Esophagus squamous epithelium (tissue), 5 donors: ENCODE measurements at places on chromosomes 16 and 17.

GRCh38 chr16:83037102-83037501 is 410.3 kb downstream of the CDH13 start:
- no peak for DNase-seq

- no peak for DNase-seq
Measured at GRCh38 chr17:35981908-35982330, 622 bp upstream of the CCL16 start.

GRCh38 chr16:87326151-87326571 is 9.0 kb upstream of the C16orf95 start:
- no peak for DNase-seq

- no peak for DNase-seq
Measured at GRCh38 chr17:2023692-2024571, 1.2 kb downstream of the RTN4RL1 start.

GRCh38 chr16:73543331-73543969 is 495.5 kb upstream of the ZFHX3 start:
- DNase-seq, result no peak

- no peak for DNase-seq
Measured at GRCh38 chr16:54286090-54286365, 559 bp downstream of the IRX3 start.

DNA sequence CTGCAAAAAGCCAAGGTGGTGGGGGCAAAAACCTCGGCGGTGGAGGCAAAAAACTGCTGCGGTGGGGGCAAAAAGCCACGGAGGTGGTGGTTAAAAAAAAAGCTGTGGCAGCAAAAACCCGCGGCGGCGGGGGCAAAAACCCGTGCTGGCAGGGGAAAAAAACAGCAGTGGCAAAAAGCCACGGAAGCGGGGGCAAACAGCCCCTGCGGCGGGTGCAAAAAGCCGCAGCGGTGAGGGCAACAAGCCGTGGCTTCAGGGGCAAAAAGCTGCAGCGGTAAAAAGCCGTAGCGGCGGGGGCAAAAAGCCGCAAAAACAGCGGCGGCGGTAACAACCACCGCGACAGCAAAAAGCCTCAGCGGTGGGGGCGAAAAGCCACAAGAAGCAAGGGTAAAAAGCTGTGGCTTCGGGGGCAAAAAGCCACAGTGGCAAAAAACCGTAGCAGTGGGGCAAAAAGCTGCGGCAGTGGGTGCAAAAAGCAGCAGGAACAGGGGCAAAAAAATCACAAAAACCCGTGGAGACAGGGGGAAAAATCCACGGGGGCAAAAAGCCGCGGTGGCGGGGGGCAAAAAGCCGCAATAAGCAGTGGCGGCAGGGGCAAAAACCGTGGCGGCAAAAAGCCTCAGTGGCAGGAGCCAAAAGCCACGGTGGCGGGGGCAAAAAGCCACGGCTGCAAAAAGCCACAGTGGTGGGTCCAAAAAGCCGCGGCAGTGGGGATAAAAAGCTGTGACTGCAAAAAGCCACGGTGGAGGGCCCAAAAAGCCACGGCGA is 193.7 kb downstream of the SHCBP1 start:
- DNase-seq, result no peak

GRCh38 chr16:8776129-8776584 is 21.3 kb downstream of the TMEM186 start:
- DNase-seq, result no peak

DNA sequence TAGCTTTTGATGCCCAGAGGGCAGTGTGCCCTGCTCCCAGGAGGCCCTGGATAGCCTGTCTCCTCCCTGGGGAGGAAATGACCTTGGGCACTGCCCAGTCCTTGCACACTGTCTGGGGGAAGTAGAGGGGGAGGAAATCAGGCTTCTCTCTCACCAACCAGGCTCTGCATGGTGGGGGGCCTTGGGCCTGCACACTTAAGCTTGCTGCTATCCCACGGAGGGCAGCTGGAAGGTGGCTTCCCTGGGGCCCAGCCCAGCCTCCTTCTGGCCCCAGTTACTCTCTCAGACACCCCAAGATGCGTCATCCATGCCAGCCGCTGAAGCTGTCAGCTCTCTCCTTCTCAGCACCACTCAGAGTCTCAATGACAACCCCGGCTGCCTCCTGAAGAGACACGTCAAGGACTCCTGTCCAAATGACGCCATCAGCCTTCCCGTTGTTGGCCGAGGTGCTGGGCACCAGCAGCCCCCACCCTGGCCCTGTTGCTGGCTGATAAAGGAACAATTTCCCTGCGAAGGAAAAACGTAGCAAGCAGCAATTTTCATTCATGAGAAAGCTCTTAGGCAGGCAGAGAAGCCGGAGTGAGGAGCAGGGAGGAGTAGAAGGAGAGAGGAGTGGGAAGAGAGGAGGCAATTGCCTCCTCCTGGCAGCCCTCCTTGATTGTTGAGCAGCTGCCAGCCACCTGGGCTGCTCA is 95.5 kb downstream of the SDK2 start:
- no peak for DNase-seq

DNA sequence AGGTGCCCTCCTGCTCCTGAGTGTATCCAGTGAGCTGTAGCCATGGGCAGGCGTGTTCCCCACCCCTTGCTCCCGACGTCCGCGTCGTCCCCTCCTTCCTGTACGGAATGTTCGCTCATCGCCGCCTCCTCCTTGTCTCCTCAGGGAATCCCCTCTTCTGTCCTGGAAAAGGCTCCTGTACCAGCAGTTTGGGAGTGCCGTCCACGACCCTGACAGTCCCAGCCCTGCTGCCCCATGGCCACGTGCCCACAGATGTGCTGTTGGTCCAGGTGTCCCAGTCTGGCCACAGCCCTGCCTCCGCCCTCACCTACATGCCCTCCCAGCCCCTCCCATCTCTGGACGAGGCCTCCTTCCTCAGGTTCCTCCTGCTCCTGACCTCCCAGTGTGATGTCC is 30.2 kb downstream of the OR1D5 start:
- DNase-seq, result no peak

DNA sequence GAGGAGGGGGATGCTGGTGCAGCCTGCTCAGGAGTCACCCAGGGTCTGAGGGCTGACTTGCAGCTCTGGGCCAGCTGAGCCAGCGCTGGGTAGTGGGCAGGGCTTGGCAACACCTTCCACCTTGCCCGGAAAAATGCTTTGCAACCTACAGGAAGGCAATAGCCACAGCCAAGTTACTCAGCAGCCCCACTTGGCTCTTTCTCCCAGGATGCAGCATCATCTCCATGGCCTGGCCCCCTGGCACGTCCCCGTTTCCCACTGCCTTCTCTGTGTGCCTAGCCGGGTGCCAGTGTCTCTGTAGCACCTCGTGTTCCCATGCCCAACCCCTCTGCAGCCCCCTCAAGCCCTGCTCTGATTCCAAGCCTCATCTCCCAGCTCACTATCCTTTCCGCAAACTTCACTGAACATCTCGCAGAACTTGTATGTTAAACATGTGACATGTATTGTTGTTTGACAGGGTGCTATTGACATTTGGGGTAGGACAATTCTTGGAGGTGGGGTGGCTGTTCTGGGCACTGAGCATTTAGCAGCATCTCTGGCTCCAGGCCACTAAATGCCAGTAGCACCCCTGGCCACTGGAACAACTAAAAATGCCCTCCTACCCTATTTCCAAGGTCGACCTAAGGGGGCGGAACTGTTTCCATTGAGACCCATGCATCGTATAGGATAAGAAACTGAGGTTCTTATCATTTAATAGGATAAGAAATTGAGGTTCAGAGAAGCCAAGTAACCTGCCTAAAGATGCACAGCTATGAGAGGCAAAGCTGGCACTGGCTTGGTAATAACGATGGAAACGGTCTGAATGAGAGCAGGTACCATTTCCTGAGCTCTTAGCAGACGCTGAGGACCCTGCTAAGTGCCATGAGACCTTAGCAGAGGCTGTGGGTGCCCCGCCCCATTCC is 12.2 kb downstream of the DEXI start:
- DNase-seq, result no peak

DNA sequence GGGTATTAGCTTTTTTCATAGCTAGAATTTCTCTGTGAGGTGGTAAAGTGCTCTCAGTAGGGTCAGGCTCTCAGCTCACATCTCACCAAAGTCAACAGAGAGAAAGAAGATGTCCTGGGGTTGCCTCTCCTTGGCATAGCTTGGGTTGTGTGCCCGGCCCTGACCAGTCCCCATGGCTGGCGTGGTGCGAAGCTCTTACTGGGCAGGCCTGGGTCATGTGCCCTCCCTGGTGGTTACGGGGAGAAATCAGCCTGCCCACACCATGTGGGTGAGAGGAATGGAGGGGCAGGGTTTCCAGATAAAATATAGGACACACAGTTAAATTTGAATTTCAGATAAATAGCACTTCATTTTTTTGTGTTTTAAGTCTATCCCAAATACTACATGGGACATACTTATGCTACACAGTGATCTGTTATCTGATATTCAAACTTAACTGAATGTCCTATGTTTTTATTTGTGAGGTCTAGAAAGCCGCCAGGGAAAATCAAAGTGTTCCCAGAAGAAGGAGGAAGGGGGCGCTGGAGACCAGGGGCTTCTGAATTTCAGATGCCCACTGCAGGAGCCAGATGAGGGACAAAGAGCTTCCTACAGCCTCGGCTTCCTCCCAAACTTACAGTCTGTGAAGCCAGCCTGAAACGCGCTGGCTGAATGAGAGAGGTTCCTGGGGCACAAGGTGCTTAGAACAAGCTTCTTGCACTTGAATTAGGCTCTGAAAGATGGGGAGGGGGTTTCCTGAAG is 45.4 kb downstream of the NKD1 start:
- no peak for DNase-seq

DNA sequence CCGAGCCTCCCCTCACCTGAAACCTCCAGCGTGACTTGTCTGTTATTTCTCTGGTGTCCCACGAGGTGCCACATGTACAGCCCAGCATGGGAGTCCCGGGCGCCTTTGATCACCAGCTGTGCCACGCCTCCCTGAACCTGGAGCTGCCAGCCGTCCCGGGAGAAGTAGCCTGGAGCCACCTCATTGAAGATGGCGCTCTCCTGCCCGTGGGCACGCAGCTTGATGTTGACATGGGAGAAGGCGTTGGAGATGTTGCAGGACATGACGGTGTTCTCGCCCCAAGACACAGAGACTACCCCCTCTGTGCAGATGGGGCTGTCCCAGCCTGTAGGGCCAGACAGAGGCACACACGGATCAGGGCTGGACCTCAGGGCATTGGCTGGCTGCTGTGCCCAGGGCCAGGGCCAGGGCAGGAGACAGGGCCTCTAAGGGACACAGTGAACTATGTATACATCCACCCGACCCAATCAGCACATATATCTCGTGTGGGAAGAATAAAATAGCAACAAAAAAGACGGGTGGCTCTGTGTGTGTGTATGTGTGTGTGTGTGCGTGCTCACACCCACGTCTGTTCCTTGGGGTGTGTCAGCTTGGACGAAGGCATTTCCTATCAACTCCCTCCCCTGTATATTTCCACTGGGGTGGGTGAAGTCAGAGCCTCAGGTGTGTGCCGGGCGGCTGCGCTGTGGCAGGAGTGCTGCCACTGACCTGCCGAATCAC is 7.3 kb upstream of the CD7 start:
- no peak for DNase-seq

DNA sequence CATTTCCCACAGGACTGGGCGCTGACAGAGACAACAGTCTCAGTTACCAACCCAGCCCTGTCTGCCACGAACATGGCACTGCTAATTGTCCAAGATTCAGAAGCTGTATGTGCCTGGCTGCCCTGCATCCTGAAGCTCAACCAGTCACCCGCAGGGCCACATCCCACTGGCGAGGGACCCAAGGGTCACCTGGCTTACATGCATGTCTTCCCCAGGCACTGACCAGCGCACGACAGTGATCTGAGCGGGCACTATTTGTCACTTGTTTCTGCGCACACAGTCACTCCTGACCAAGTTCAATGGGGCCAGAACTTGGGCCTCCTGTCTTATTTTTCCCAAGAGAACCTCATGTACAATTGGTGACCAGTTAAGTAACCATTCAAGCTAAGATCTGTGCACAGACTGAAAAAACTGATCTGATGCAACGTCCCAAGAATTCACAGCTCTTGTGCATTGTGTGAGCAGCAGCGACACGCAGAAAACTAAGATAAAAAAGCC is 13.1 kb downstream of the USP7 start:
- DNase-seq, result no peak

DNA sequence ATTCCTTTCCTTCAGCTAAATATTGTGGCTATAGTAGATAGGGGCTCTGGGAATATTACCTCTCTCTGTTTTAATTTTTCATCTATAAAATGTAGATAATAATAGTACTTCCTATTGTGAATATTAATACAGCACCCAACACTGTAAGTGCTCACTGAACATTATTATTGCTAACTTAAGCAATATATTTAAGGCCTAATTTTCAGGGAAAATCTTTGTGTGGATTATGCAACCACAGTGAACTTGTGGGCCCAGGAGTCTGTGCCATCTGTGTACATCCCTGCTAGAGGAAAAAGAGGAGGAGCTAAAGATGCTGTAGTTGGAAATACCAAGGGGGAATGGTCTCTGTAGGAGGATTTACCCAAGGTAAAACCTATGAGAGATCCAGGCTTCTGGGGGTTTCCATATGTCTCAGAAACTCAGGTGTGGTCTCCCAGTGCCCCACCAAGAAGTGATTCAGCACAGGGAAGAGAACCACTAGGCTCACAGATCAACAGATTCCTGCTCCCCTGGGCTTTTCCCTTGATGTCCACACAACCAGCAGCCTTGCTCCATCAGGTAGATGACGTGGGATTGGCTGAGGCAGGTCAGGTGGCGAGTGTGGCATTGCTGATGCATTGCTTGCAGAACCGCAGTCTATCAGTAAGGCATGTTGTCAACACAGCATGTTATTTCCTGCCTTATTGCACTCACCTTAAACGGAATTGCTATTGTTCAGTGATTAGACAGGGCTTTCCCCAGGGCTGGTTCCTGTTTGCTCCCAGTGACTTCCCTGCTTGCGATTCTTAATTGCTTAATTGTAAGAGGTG is 1.6 kb upstream of the N4BP1 start:
- DNase-seq, result no peak

DNA sequence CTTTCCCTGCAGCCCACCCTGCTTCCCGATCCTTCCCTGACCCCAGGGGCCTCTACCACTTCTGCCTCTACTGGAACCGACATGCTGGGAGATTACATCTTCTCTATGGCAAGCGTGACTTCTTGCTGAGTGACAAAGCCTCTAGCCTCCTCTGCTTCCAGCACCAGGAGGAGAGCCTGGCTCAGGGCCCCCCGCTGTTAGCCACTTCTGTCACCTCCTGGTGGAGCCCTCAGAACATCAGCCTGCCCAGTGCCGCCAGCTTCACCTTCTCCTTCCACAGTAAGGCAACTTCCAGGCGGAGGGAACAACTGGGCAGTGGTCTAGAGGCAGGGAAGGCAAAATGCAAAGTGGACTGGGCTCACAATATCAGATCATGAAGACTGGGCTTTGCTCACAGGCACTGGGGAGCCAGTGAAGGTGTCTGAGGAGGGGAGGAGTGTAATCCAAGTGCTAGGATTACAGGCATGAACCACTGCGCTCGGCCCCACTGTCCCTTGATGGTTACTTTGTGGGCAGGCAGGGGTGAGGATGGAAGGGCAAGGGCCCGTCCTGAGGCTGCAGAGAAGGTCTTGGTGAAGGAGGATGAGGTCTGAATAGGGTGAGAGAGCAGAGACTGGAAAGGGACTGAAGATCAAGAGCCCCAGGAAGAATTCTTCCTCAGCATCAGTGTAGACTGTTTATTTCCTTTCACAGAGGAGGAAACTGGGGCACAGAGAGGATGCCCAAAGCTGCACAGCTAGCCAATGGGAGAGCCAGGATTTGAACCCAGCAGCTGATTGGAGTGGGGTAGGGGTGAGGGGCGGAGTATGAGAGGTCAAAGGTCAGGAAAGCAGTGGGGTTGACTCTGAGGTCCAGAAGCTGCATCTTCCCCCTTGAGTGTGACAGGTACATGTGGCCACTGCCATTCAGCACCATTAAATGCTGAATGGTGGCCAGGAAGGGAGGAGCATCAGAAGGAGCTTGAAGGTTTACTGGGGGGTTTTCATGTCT is 16.5 kb upstream of the ADGRG3 start:
- no peak for DNase-seq

- no peak for DNase-seq
Measured at GRCh38 chr17:17137731-17138585, 68.2 kb downstream of the PLD6 start.

- DNase-seq, result no peak
Measured at GRCh38 chr17:44311562-44312181, 3.3 kb downstream of the RUNDC3A start.
